CD4-positive, alpha-beta T cell treated with Interleukin-10 for 1 hour (primary cell): ENCODE measurements at places on chromosomes 11 and 22.

GRCh38 chr11:76798202-76798581, 15.0 kb downstream of the TSKU start:
- no peak for DNase-seq

GRCh38 chr11:122883646-122883979, 1.1 kb downstream of the JHY start:
- no peak for DNase-seq

- no peak for DNase-seq
Observed at GRCh38 chr11:12275818-12276217, 101.6 kb upstream of the PARVA start.

- DNase-seq = no peak
Observed at GRCh38 chr22:28734393-28734792, 7.2 kb downstream of the CHEK2 start.

DNA sequence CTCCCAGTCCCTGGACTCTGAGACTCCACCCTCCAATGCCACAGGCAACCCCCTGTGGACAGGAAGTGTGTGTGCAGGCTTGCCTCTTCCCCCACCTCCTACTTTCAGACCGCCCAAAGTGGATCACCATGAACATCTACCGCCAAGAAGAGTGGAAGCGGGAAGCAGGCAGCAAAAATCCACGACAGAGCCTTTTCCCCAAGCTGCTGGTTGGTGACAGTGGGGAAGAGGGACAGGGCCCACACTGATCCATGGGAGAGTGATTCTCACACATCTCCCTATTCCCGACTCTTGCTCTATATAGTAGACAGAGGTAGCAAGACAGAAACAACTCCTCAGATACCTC, 53.4 kb upstream of the SPATA19 start:
- DNase-seq = no peak
